ENCODE measurements at places on chromosomes 12 and 14.

- DNase-seq = no peak
Observed at GRCh38 chr12:15477761-15478160, 155.5 kb downstream of the PTPRO start.

GRCh38 chr12:66885115-66885875, 206.4 kb upstream of the GRIP1 start:
- no peak for DNase-seq

DNA sequence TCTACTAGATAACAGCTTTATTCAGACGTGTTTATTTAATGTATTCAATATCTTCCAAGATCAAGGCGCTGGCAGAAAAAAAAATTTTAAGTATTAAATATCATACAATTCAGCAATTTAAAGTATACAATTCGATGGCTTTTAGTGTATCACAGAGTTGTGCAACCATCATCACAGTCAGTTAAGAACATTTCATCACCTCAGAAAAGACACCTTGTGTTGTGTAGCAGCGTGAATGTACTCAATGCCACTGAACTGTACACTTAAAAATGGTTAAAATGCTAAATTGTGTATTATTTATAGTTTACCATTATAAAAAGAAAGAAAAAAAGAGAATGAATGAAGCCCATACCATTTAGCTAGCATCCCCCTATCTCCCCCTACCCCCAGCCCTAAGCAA, 96.4 kb downstream of the RIN3 start:
- DNase-seq = no peak

DNA sequence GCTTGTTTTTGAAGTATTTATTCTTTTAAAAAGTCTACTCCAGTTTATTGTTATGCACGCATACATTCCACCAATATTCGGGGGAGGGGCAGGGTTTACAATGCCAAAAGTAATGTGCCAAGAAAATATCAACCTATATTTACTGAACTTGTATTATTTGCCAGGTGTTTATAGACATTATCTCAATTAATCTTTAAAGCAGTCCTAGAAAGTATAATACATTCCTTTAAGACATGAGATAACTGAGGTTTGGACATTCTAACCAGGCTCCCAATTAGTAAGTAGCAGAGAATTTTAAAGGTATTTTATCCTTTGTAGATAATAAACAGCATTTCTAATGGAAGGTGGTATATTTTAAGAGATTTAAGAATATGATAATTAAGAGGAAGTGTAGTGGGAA, 124.5 kb upstream of the LRIG3 start:
- DNase-seq = no peak

DNA sequence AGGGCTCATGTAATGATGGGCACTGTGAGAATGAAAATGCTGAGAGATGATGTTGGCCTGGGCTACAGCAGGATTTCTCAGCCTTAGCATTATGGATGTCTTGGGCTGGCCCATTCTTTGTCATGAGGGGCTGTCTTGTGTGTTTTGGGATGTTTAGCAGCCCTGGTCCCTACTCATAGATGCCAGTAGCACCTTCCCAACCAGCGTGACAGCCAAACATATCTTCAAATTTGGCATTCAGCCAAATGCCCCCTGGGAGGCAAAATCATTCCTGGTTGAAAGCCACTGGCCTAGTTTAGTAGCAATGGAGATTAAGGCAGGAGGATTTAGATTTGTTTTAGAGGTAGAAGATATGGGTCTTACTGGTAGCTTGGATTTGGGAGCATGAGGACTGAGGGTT, 26.6 kb downstream of the UBE3B start:
- DNase-seq = peak; percentile 13

DNA sequence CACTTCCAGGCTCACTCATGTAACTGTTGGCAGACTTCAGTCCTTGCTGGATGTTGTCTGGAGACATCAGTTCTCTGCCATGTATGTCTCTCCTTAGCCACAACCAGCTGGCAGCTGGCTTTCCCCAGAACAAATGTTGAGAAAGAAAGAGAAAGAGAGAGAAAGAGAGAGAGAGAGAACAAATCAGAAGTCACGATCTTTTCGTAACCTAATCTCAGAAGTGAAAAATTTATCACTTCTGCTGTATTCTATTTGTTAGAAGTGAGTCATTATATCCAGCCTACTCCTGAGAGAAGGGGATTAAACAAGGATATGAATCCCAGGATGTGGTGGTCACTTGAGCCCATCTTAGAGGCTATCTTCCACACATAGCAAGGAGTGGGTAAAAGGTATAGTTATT, 101.2 kb downstream of the BTG1 start:
- DNase-seq = no peak

DNA sequence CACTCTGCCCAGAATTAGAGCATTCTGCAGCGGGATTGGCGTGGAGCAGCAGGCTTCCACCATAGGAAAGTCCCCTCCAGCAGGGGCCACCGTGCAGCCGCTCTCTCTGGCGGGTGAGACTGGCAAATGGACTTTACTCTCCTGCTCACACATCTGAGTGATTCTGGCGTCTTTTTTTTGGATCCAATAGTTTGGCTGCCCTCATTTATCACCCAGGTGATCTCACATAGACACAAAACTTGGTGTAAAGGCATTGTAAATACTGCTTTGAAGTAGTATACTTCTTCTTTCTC, 130.3 kb downstream of the TGFB3 start:
- DNase-seq = no peak

GRCh38 chr14:56676042-56676441, 96.4 kb downstream of the TMEM260 start:
- DNase-seq = no peak

- no peak for DNase-seq
Observed at GRCh38 chr12:30211743-30212142, 428.0 kb upstream of the TMTC1 start.

GRCh38 chr14:95434121-95434520, 82.3 kb downstream of the SYNE3 start:
- no peak for DNase-seq

GRCh38 chr12:110756611-110757010, 13.9 kb upstream of the PPP1CC start:
- DNase-seq = no peak

DNA sequence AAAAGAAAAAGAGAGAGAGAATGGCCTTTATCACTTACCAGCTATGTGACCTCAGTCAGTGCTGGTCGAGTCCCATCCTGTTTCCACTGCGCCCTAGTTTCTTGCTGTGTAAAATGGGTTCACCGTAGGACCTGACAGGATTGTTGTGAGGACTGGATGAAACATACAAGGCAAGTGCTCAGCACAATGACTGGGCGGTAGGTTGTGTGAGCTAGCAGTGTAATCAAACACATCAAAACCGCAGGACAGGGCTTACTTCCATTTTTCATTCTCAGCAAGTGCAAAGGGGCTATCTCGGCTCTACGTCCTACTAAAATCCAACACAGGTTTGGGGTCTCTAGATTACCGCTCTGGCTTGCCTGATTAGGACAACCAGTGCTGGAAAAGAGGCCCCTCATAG, 36.4 kb upstream of the ATXN2 start:
- DNase-seq = no peak

DNA sequence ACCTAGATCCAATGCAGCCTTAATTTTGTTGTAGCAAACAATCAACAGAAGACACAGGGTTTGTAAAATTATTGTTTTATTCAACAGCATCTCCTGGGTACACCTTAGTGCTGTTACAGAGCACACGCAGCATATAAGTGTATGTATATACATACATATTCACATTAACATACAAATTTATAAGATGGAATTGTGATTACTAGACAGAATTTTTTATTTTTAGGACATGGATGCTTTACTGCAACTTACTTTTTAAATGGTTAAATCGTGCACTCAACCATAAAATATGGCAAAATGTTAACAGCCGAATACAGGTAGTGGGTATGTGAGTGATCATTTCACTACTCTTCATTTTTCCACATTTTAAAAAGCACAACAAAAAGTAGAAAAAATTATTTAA, 16.6 kb downstream of the HEATR5A start:
- no peak for DNase-seq

- DNase-seq = no peak
Observed at GRCh38 chr12:85301051-85301450, 21.0 kb downstream of the ALX1 start.

DNA sequence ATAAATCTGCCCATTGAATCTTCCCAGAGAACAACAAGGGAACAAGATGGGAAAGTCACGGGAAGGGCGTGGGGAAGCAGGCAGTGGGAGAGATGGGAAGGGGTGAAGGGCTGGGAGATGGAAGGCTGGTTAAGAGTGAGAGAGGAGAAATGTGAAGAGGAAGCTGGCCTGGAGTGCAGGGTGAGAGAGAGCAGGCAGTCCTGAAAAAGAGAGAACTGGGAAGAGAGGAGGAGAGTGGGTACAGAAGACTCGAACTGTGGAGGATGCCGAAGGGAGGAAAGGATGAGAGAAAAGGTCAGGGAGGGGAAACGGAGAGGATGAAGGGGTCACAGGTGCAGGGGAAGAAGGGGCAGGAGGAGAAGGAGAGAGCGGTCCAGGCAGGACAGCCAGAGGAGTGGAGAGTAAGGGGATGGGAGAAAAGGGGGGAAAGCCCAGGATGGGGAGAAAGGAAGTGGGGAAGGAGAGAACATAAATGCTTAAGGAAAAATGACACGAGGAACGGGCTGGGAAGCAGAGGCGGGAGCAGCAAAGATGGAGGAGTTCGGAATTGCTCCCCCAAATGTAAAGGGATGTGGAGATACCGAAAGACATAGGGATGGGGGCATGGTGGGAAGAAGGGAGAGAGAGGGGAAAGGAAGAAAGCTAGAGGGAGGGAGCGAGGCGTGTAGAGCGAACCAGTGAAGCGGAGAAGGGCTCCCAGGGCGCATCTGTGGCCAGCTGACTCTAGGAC, 1.2 kb downstream of the PIANP start:
- DNase-seq = no peak
